ENCODE measurements at places on chromosomes 3 and 15.

DNA sequence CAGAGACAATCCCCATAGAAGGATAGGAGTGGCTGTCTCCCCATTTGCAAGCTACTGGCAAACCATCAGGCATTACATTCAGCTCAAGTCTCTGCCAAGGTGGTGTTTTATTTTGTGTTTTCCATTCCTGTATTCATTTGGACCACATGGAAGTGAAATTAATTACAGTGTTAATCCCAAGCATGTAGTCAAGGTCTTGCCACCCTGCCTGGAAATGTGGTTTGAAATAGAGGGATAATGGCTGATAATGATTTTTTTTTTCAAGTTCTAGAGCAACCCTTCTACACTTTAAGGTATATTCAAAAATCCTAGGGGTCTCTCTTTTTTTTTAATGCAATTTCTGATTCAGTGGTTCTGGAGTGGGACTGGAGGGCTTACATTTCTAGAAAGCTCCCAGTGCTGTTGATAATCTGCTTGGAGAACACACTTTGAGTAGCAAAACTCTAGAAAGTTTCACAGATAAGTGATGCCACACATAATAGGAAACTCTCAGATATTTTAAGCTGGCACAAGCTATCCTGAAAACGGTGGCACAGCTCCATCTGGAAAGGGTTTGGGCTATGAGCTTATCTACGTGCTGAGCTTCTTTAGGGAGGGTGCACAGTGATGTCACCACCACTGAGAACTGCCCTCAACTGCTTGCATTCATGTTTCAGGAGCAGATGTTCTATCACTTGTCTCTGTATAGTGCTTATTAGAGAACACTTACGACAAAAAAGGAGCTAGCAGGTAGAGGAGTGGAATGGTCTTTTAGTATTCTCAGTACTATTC lies 140.1 kb upstream of the IL12A start:
- no peak for DNase-seq

- DNase-seq = no peak
These were observed 38.8 kb upstream of the RNF7 start for GRCh38 chr3:141699324-141699723.

DNA sequence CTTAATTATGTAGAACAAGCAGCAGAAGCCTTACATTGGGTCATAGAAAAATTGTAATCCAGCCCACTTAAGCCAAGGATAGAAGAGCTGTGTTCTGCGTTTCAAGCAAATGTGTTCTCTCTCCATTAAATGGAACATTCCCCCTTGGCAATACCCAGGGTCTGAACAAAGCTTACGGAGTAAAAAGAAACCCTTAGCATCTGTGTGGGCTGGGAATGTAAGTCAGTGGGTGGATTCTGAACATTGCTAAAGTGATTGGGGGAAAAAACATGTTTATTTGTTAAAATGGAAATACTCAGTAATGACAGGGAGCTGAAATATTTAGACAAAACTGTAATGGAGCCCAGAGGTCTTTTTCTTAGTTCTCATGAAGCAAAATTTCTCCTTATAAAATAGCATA lies 147.4 kb downstream of the DUT start:
- DNase-seq = no peak

GRCh38 chr15:72302955-72303354 lies 17.0 kb downstream of the CELF6 start:
- no peak for DNase-seq

- DNase-seq = no peak
These were observed 74.4 kb downstream of the DHX30 start for GRCh38 chr3:47877290-47877689.

GRCh38 chr15:74593122-74593521 lies 22.5 kb upstream of the CLK3 start:
- no peak for DNase-seq

- no peak for DNase-seq
These were observed 1.0 kb downstream of the C15orf61 start for GRCh38 chr15:67521783-67522568.

- no peak for DNase-seq
These were observed 43.5 kb downstream of the GOLGA6L2 start for GRCh38 chr15:23403550-23403949.

DNA sequence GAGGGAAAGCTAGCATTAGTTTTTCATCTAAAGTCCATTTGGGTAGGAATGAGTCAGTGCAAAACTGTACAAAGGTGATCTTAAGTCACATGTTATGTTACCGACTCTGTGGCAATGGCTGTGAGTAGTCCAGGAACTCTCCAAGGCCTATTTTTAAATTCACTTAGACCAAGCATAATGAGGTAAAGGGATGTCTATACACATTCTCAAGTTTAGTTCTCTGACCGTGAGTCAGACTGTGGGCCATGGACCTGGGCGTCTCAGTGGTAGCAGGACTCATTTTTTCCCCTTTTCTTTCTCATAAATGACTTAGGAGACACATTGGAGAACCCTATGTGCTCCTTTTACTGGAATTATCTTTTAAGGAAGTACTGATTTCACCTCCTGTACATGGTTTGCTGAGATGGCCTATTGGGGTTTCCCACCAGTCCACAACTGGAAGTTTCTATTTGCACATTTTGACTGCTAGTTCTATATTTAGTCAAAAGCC lies 488.7 kb upstream of the TPRG1 start:
- DNase-seq = no peak

- DNase-seq = no peak
These were observed 78.8 kb upstream of the CTNNB1 start for GRCh38 chr3:41120460-41120859.

GRCh38 chr3:172189987-172190603 lies 150.7 kb downstream of the FNDC3B start:
- no peak for DNase-seq
